ENCODE measurements at places on chromosomes 12 and 14.

GRCh38 chr12:115464111-115464581, 780.2 kb upstream of the TBX3 start:
- DNase-seq: no peak

GRCh38 chr14:64536488-64537245, 3.9 kb upstream of the HSPA2 start:
- DNase-seq: peak; percentile 56

DNA sequence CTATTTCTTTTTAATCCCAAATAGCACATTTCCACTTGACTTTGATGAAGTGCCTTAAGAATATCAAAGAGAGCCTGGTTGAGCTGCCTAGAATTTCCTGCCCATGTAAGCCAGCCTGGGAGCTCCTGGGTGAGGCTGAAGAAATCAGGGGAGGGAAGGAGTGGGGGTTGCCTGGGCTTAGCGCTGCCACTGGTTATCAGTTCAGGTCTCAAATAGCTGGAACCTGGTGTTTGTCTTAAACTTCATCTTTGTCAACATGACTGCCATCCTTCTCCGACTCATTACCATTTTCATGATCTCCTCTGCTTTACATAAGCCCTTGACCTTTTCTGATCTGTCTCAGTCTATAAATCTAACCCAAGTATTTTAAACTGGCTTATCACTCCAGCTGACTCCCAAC, 151.5 kb downstream of the TTC8 start:
- DNase-seq: no peak

GRCh38 chr12:30840715-30841114, 85.8 kb upstream of the TSPAN11 start:
- no peak for DNase-seq

GRCh38 chr14:69170839-69171238, 17.9 kb upstream of the DCAF5 start:
- no peak for DNase-seq

- peak; percentile 26 for DNase-seq
These were observed 29.7 kb downstream of the KTN1 start for GRCh38 chr14:55609681-55610080.

DNA sequence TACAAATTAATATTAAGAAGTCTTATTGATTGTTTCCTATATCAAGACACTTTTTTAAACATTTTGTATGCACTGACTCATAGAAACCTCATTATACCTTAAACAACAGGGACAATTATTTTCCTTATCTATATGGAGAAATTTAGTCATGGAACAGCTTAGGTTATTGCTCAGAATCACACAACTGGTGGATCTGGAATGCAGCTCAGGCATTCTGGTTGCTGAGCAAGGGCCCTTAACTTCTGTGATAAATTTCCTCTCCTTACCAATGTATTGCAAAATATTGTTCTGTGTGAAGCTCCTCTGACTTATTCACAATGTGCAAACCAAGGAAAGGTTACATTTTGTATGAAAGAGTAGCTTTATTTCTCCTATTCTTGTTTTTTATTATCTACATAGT, 817.8 kb downstream of the LRFN5 start:
- DNase-seq: peak; percentile 6

- no peak for DNase-seq
These were observed 925 bp upstream of the GLI1 start for GRCh38 chr12:57458665-57459054.

DNA sequence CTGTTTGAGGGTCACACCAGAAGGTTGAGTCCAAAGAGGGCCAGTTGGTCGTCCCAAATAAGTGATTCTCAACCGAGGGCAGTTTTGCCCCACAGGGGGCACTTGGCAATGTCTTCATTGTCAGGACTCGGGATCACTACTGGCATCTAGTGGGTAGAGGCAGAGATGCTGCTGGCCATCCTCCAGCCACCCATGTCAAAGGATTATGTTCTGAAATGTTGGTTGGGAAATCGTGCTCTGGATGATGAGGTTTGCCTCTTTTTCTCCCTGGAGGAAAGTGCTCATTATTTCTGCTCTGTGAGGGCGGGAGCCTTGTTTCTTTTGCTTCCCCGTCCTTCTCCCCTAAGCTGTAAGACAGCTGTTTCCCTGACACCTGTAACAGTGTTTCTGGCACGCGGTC, 3.6 kb downstream of the ZNF839 start:
- DNase-seq: peak; percentile 89

GRCh38 chr12:13443498-13443897, 247.0 kb downstream of the EMP1 start:
- no peak for DNase-seq

DNA sequence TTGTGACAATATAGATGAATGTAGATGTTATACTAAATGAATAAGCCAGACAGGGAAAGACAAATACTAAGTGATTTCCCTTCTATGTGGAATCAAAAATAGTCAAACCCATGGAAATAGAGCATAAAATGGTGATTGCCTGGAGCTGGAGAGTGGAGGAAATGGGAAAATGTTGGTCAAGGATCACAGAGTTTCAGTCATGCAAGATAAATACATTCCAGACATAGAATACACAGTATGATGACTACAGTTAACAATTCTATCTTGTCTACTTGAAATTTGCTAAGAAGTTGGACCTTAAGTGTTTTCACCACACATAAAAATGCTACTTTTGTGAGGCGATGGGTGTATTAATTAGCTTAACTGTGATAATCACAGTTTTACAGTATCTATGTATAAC, 1182.7 kb downstream of the AACS start:
- DNase-seq: peak; percentile 44

- no peak for DNase-seq
These were observed 190.8 kb downstream of the SLC41A2 start for GRCh38 chr12:104767261-104767660.

DNA sequence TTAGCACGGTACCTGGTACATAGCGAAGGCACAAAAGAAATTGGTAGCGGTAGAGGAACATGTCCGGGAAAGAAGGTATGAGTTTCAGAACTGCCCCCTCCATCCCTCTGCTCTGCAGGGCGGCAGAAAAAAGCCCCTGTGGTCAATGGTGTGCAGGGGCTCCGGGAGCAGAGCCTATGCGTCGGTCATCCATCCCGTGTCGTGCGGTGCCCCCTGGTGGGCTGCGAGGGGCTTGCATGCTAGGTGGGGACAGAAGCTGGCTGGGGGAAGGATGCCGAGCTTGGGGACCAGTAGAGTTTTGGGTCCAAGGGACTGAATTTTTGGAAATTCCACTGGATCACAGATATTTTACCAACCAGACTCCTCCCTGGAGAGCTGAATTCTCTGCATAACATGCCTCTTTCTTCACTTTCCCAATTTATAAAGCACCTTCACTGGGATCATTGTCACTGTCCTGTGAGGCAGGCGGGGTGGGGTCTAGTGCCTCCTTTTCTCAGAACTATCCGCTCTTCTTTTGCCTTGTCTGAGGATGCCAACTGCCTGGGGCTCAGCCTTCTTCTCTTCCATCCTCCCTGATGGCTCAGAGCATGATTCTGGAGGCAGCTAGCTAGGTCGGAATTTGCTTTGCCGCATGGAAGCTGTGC, 148.7 kb downstream of the SMOC1 start:
- DNase-seq: peak; percentile 8

- DNase-seq: no peak
These were observed 241.4 kb downstream of the FOXG1 start for GRCh38 chr14:29007990-29008389.

DNA sequence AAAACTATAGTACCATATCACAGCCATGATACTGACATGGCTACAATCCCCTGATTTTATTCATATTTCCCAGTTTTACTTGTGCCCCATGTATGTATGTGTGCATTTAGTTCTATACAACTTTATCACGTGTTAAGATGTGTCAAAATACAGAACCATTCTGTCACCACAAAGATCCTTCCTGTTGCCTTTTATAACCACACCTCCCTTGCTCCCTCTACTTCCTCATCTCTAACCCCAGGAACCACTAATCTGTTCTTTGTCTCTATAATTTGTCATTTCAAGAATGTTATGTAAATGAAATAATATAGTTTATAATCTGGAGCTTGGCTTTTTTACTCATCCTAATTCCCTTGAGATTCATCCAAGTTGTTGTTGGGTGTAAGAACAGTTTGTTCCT, 358.4 kb downstream of the DPF3 start:
- DNase-seq: no peak

GRCh38 chr12:48969833-48970701, 1.5 kb downstream of the WNT10B start:
- DNase-seq: no peak

DNA sequence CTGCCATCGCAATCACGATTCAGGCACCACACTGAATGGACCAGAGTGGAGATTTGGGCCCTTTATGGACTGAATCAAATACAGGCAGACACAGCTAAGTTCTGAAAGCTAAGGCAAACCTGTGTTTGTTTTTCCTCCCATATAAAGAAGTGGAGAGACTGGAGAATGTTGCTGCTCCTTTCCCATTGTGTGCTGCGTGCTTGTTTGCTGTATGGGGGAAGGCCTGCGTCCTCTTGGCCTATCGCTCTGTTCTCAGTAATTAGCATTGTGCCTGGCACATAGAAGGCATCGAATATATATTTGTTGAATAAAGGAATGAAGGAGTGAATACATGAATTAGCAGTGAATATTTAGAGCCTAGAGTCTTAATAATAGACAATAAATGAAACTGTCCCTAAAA, 12.4 kb downstream of the ST8SIA1 start:
- no peak for DNase-seq

DNA sequence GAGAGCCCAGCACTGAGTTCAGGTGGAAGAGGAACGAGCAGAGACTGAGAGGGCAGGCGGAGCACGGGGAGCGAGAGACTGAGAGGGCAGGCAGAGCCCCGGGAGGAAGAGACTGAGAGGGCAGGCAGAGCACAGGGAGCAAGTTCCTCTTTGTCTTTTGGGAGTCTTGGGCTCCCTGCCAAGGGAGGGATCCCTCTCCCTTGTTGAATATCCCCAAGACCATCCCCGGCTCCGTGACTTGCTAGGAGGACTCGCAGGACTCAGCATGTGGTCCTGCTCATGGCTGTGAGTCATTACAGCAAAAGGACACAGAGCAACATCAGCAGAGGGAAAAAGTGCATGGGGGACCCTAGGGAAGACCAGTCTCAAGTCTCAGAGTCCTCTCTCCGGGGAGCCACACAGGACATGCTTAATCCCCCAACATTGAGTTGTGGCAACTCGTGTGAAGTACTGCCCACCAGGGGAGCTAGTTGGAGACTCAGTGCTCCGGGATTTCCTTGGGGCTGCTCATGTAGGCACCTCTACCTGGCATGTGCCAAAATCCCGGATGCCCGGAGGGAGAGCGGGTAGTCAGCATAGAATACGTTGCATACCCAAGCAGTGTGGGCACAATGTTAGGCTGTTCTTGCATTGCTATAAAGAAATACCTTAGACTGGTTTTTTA, 81.0 kb downstream of the CCDC92 start:
- no peak for DNase-seq

GRCh38 chr12:77648716-77649115, 182.0 kb upstream of the NAV3 start:
- DNase-seq: peak; percentile 36

DNA sequence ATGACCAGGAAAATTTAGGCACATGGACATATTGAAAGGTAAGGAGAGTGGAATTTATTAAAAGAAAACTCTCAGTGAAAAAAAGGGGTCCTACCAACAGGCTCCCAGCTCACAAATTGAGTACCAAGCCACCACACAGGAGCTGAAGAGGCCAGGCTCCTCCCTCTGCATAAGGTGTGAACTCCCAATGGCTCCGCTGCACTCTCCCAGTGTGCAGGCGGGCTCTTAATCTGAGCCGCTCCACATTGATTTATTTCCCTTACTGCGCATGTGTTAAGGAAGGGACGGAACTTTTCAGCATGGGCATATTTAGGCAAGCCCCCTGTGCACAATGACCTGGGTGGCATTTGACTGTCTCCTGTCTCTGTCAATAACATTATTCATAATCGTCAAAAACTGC, 68.6 kb upstream of the PLEKHG7 start:
- no peak for DNase-seq

- DNase-seq: peak; percentile 63
These were observed 13.6 kb upstream of the MLXIP start for GRCh38 chr12:122064780-122065588.

DNA sequence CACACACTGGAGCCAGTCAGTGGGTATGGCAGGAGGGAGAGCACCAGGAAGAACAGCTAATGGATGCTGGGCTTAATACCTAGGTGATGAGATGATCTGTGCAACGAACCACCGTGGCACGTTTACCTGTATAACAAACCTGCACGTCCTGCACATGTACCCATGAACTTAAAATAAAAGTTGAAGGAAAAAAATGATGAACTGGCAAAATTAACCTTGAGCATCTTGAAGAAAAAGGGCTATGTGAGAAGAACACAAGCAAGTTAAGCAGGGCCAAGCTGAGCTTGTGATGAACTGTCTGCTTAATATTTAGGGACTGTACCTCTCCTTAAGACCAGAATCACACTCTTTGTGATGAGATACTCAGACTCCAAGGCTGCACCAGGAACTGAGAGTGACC, 70.0 kb downstream of the TTC6 start:
- DNase-seq: no peak

GRCh38 chr14:51544901-51545300, 106.8 kb upstream of the FRMD6 start:
- DNase-seq: no peak

DNA sequence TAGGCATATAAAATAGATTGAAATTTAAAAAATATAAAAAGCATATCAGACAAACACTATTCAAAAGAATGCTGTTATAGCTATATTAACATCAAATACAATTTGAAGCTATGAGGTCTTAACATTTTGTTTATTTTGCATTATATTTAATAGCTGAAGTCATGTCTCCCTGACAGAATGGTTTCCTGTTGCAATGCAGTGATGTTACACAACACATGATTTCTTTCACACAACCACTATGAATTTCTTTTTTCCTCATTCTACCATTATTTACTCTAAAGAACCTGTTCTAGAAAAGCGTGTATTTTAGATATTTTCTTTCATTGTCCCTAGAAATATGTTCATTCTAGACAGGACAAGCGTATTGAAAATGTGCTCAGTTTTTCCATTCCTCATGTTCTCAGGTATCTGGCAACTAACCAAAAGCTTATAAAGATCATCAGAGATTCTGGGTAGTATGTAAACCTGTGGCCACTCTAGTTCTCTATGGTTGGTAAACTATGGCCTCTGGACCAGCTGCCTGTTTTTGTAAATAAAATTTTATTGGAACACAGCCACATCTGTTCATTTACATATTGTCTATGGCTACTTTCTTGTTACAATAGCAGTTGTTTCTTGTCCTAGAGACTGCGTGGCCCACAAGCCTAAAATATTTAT, 183.8 kb downstream of the FOXA1 start:
- peak; percentile 9 for DNase-seq
